ENCODE measurements at places on chromosomes 1 and 21.

- DNase-seq = no peak
Observed at GRCh38 chr1:47898133-47898845, 98.9 kb downstream of the TRABD2B start.

DNA sequence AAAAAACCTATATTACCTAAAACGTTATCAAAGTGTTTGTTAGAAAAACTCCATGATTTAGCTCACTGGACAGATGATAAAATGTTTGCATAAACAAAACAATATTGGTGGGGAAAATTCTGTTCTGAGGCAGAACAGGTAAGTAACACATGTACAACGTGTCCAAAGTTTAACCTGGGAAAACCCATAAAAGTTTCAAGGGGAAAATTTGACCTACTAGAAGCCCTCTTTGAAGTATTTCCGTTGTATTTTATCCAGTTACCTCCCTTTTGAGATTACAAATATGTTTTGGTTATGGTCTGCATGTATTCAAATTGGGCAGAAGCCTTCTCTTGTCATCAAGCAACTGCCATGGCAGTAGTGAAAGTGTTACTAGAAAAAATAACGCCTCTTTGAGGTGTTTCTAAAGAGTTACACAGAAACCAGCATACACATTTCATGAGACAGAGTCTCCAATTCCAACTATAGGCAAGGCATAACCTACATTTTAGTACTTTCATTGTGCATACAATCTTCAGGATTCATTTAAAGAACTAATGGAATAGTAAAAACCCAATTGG lies 58.0 kb upstream of the PDC start:
- no peak for DNase-seq

GRCh38 chr1:226571893-226572292 lies 23.3 kb downstream of the STUM start:
- DNase-seq = no peak

DNA sequence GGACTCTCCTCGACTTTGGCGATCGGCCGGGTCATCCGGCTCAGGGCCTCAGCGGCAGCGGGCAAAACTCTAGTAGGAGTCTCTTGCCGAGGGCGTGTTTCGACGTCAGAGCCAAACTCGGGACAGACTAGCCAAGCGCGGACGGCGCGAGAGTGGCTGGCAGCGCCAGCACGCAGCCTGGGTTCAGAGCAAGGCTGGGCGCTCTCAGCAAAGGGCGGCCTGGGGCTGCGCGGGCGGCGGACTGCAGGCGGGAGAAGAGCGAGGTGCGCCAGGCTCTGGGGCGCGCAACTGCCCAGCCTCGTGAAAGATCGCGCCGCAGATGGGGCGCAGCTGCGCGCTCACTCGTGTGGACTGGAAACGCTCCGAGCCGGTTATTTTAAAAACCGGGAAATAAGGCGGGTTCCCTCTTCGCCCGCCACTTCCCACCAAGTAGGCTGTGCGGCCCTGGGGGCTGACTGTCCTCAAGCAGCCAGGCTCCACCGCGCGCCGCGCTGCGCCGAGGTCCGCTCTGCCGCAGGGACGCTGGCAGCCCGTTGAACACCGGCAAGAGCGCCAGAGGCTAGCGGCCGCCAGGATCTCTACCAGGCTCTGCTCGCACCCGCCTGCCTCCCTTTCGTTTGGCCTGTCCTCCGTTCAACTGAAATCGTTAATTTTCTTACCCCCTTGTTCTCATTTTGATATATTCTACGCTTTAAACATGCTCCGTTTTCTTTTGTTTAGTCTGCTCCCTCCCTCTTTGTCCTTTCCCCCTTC lies 2.4 kb downstream of the ALX3 start:
- DNase-seq = no peak

DNA sequence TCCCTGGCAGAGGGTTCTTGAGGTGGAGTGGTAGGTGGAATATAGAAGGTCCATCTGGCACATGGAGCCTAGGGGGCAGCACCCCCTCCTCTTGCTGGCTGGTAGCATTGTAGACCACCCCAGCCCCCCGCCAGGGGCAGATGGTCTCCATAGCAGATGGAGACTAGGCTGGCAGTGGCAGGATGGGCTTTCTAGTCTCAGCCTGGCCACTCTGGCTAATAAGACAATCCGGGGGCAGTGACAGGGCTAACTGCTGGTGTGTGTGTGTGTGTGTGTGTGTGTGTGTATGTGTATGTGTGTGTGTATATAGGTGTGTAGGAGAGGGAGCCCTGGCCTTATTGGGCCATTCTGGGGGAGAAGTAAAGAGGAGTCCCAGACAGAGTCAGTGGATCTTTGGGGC lies 16.1 kb downstream of the UTP11 start:
- DNase-seq = no peak

GRCh38 chr1:166040202-166040997 lies 126.4 kb downstream of the FAM78B start:
- no peak for DNase-seq

DNA sequence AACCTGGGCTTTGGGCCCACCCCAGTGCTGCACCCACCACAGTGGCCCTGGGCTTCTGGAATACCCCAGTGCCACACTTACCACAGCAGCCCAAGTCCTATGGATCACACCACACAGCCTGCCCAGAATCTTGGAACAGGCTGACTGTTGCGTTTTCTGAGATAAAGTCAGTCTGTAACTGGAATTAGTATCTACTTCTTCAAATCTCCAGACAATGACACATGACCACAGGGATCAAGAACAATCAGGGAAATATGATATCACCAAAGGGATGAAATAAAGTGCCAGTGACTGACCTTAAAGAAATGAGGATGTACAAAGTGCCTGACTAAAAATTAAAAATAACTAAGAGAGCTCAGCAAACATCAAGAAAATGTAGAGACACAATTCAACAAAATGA lies 239.7 kb upstream of the PLD5 start:
- DNase-seq = no peak

- no peak for DNase-seq
Observed at GRCh38 chr1:9901148-9902059, 8.7 kb downstream of the CTNNBIP1 start.

DNA sequence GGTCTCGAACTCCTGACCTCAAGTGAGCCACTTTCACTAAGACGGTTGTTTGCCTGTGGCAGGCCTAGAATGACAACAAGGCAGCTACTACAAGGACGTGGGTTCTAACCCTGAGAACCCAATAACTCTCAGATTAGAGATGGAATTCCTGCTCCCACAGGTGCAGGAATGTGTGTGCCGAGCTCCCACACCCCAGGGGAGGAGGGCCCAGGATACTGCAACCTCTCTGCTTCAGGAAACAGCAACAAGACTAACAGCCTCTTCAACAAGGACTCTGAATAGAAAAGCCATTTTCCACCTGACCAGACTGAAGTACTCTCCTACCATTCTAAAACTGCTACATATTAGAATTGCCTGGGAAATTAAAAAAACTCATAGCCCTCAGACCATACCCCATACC lies 4.9 kb downstream of the LSM10 start:
- no peak for DNase-seq

DNA sequence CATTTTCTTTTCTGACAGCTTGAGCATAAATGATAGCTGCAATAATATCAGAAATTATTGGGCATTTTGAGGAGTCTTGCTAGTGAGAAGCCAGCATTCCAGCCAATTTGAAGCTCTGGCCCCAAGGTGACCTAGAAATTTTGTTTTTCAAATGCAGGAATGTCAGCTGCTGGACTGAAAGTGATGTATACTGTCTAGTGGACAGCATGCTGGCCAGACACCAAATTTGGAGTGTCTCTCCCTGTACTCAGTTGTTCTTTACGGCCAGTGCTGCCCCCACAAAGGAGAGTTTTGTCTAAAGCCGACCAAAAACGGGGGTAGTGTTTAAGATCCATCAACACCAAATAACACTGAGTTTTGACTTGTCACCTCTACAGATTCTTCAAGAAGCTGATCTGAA lies 5.2 kb downstream of the RGS7 start:
- DNase-seq = no peak

DNA sequence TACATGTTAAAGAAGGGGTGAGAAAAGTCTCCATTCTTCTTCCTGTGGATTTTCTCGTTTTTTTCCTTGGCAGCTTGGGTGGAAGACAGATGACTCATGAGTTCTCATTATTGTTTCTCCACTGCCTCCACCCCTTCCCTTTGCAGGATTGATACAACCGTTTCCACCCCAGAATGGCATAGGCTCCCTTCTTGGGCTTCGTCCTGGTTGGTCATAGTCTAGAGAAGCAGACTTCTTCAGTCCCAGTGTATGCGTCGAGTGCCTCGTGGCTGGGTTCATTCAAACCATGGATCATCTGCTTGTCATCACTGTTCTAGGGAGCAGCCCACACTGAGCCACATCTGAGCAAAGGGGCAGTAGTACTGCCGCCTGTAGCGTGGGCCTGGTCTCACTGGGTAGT lies 13.7 kb downstream of the PTGFRN start:
- no peak for DNase-seq

- no peak for DNase-seq
Observed at GRCh38 chr1:212401838-212402582, 12.7 kb downstream of the PACC1 start.

DNA sequence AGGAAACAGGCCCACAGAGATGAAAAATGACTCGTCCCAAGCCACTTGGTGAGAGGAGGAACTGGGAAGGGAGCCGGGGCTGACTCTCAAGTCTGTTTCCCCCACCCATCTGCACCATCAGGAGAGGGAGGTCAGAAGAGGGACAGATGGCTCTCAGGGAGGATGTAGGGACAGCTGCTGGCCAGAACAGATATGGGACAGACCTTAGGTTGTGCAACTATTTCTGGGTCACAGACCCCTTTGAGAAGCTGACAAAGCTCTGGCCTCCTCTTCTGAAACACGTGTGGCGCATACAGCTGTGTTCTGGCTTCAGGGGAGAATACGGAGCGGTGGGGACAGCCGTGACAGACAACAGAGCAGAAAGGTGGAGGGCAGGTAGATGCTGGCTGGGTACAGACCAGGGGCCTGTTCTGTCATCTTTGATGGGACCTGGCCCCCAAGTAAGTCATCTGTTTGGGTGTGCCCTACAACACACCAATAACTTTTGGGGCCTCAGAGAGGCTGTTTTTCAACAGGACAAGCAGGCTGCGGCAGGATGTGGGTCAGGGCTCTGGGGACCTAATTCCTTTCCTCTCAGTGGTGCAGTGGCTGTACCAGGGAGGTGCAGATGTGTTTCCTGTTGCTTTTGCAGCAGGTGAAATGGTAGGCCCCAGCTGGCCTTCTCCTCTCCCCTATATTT lies 7.3 kb downstream of the SH3BGRL3 start:
- no peak for DNase-seq

GRCh38 chr1:234125283-234125682 lies 220.8 kb downstream of the SLC35F3 start:
- no peak for DNase-seq

DNA sequence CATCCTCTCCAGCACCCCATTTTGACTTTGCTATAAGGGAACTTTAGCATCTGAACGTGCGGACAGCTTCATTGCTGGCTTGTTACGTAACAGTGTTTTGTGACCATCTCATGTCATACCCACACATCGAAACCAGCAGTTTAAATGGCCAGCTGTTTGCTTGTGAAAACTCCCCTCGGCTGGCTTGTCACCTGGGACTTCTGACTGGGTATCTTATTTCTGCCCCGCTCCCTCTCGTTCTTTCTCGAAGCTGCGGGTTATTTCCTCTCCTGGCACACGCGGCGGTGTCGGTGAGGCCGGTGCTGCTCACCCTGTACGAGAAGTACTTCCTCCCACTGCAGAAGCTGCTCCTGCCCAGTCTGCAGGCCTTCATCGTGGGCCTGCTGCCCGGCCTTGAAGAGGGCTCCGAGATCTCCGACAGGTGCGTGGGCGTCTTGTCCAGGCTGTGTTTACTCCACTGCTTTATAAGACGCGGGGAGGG lies 43.5 kb downstream of the DOP1B start:
- DNase-seq = no peak

- DNase-seq = no peak
Observed at GRCh38 chr1:221739677-221740025, 2.2 kb downstream of the DUSP10 start.

GRCh38 chr1:220787069-220787619 lies 431 bp downstream of the MTARC1 start:
- no peak for DNase-seq

- no peak for DNase-seq
Observed at GRCh38 chr1:111729271-111729921, 9.8 kb downstream of the INKA2 start.

- DNase-seq = no peak
Observed at GRCh38 chr1:81756872-81757271, 43.9 kb upstream of the ADGRL2 start.

GRCh38 chr1:244665771-244666217 lies 12.9 kb downstream of the DESI2 start:
- DNase-seq = no peak

DNA sequence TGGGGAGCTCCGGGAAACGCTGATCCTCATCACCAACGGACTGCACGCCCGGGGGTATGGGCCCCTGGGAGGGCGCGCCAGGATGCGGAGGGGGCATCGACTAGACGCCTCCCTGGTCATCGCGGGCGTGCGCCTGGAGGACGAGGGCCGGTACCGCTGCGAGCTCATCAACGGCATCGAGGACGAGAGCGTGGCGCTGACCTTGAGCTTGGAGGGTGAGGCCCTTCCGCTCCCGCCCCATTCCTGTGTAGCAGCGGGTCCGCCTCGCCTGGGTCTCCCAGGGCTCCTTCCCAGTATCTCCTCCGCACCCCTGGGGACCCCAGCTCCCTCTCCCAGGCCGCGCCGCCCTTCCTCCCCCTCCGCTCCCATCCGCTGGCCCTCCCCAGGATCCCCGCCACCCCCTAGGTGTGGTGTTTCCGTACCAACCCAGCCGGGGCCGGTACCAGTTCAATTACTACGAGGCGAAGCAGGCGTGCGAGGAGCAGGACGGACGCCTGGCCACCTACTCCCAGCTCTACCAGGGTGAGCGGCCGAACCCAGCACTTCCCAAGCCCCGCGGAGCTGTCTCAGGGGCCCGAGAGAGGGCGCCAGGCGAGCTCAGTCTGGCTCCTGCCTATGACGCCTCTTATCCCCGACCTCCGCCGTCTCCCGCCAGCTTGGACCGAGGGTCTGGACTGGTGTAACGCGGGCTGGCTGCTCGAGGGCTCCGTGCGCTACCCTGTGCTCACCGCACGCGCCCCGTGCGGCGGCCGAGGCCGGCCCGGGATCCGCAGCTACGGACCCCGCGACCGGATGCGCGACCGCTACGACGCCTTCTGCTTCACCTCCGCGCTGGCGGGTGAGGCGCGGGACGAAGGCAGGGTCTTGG lies 5.0 kb downstream of the HAPLN2 start:
- DNase-seq = peak; percentile 67

DNA sequence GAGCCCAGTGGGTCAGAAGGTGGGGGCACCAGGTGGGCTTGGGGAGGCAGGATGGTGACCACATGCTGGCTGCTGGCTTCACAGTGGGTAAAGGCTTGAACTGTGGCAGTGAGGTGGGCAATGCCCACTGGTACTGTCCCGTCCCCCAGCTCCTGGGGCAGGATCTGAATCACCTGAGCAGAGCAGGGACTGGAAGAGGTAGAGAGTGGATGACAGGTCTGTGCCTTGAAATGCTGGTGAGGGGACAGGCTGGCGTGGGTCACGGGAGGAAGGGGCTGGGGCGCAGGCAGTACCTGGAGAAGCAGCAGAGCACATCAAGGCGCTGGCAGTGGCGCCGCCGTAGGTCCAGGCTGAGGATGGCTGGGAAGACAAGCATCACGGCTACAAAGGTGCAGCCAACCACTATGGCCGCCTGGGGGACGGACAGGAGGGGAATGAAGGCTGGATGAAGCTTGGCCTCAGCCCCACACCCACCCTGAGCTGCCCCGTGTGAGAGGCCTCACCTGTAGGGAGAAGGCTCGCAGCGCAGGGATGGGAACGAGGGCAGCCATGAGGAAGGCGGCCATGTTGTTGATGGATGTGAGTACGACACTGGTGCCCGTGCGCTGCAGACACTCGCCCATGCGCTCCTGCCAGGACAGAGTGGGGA lies 14.9 kb downstream of the PTCH2 start:
- no peak for DNase-seq

GRCh38 chr1:114270718-114271117 lies 117.0 kb upstream of the SYT6 start:
- no peak for DNase-seq
